ENCODE measurements at places on chromosomes 6 and 20.

- DNase-seq, result no peak
Observed at GRCh38 chr6:129120856-129121638, 238.1 kb downstream of the LAMA2 start.

- no peak for DNase-seq
Observed at GRCh38 chr6:34362909-34363680, 29.4 kb downstream of the NUDT3 start.

DNA sequence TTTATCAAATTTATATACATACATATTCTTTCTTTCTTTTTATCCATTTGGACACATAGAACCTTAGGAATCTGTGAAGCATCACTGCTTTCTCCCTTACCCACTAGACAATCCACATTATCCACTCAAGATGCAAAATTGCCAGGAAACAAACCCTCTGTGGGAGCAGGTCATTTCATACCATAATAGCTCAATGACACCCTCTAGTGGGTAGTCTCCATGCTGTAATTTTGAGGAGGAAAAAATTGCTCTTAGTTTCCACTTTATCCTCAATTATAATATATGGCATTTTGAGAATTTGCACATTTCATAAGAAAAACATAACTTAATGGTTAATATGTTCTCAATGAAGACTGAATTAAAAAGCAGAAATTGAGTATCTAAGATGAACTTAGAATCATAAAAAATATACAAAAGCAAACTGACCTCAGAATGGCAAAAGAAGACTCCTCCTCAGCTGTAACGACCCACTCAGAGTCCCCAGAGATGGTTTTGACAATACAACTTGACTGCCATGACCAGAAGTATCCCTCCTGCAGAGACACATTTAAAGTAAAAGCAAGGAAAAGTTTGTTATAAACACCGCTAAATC, 164.1 kb downstream of the FRK start:
- DNase-seq, result no peak

DNA sequence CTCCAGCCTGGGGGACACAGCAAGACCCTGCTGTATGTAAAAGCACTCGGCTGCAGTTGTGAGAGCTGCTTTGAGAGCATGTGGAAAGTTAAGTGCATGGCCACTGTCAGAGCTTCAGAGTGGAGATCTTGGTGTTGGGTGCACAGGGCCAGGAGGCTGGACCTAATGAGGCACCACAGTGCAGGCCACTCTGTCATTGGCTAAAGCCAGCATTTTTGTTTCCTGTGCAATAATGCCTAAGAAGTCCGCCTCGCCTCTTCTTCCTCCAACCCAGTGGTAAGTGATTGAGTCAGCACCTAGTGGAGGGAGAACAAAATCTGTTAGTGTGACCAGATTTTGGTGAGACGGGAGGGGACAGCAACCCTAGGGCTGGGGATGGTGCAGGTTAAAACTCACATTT, 60.6 kb downstream of the SSR1 start:
- no peak for DNase-seq

GRCh38 chr6:146423452-146423851, 120.2 kb upstream of the RAB32 start:
- DNase-seq, result no peak

DNA sequence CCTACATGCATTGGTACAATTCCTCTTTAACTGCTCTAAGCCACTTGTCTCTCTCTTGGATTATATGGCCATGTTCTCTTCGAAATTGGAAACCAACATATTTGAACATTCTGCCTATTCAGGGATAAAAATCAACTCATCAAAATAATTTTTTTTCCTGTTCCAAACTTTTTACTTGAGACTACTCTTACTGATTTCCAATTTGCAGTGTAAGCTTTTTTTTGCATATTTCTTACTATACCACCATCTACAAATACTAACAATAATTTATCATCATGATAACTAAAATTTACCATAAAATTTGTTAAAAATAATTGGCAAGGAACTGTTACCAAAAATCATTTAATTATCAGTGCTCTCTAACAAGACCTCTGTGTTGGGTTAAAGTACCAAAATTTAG, 6.9 kb upstream of the FAM162B start:
- no peak for DNase-seq
